CD4-positive, alpha-beta T cell treated with Interleukin-4 for 1 hour (primary cell): ENCODE measurements at places on chromosomes 4 and X.
A peak's percentile ranks its signal among the peaks of the same experiment; 100 is the strongest.

DNA sequence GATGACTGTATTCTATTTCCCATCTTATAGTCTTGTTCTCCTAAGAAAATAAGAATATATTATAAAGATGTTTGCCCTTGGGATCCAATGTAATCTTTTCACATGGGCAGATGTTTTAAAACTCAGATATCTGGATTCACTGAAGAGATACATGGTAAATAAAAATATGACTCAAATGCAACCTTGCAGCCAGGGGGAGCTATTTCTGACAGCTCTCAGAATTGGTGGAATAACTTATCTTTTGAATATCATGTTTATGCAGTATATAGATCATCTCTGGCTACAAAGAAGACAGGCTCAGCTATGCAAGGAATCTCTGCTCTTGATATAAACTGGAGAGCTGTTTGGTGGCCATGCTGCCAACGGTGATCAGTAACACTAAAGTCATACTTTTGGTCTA lies 274.7 kb downstream of the GLUD2 start:
- DNase-seq = no peak

- DNase-seq = no peak
Measured at GRCh38 chr4:74423104-74423503, 21.8 kb upstream of the AREG start.

DNA sequence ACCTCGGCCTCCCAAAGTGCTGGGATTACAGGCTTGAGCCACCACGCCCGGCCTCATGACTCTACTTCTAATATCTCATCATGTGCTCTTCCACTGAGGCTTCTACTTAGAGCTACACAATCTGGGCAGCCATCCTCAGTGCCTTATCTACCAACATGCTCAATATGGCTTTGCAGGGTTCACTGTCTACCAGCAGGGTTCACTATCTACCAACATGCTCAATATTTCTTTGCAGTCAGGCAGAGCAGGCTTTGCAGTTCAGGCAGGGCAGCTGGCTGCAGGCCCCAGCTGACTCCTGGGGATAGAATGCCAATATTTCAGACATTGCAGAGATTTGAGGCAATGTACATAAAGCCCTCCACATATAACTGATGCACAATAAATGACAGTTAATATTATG lies 47.5 kb downstream of the PKD2 start:
- DNase-seq = no peak

GRCh38 chr4:146095091-146095690 lies 80.3 kb upstream of the LSM6 start:
- no peak for DNase-seq

GRCh38 chr4:1009542-1010394 lies 1.7 kb upstream of the FGFRL1 start:
- DNase-seq = peak; percentile 55
